Muscle of back (tissue), 13 donors: ENCODE measurements at places on chromosomes 16 and 17.

GRCh38 chr16:88376835-88377726, 5.7 kb upstream of the ZNF469 start:
- no peak for DNase-seq

- DNase-seq, result peak; percentile 28
Measured at GRCh38 chr16:4327386-4328045, 11.6 kb downstream of the GLIS2 start.

DNA sequence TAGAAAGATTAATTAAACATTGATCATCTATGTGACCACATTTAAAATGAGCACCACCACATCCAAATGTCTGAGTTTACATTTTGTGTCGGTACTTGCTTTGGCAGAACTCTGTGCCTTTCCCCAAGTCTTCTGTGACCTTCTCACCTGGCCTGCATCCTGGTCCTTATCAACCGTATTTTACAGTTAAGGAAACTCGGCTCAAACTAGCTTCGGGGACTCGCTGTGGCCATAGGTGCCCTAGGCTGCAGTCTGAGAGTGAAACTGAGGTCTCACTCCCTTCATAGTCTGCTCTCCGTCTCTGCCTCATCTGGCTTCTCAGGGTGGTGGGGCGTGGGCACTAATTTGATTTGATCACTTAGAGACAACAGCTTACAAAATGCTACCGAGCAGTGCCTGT, 555.5 kb downstream of the WWOX start:
- no peak for DNase-seq

DNA sequence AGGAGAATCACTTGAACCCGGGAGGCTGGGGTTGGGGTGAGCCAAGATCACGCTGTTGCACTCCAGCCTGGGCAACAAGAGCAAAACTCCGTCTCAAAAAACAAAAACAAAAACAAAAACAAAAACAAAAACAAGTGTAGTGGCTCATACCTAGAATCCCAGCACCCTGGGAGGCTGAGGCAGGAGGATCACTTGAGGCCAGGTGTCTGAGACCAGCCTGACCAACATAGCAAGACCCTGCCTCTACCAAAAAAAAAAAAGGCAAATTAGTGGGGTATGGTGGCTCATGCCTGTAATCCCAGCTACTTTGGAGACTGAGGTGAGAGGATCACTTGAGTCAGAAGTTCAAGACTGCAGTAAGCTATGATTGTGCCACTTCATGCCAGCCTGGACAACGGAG, 26.4 kb upstream of the HAPSTR1 start:
- DNase-seq, result no peak

GRCh38 chr16:2859686-2860265, 1.8 kb upstream of the PRSS22 start:
- no peak for DNase-seq

- no peak for DNase-seq
Measured at GRCh38 chr17:2388020-2388682, 12.7 kb downstream of the MNT start.

GRCh38 chr17:3972931-3973330, 8.7 kb upstream of the ATP2A3 start:
- DNase-seq, result no peak

- no peak for DNase-seq
Measured at GRCh38 chr16:24309258-24310142, 53.4 kb downstream of the CACNG3 start.

DNA sequence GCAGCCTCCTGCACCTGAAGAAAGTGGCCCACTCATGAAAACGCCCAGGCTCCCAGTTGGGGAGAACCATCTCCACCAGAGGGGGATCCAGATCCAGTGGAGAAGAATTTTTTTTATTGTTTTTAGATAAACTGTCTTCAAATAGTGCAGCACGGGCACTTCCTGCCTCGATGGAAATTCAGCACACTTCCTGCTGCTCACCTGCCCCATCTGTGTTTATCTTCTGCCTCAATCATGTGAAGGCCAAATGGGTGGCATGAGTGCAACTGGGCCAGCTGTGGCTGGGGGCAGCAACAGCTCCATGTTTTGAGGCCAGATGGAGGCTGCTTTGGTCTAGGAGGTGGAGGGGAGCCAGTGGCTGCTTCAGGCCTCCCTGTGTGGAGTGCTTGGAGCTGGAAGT, 75.9 kb upstream of the WSB1 start:
- no peak for DNase-seq

DNA sequence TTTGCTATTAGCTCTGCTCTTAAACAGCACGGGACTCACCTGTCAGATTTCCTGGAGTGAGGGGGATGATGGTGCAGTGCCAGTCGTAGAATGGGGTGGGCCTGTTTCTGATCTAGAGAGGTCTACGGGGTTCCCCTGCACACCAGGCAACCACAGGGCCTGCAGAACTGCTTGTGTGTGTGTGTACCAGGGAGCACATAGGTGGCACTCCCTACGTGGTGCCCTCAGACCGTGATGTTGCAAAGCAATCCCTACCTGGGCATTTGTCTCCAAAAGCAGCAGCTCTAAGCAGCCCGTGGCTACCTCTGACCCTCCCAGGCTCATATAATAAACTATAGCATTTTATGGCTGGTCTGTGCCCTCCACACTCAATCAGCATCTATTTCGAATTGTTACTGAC, 38.5 kb downstream of the MPRIP start:
- DNase-seq, result no peak
